Kidney (tissue), 22 donors: ENCODE measurements at places on chromosomes 1 and 21. TPM values are rescaled to one million over a fixed set of nuclear protein-coding genes. Genes with fewer than 3 reads are reported as not detected.

DNA sequence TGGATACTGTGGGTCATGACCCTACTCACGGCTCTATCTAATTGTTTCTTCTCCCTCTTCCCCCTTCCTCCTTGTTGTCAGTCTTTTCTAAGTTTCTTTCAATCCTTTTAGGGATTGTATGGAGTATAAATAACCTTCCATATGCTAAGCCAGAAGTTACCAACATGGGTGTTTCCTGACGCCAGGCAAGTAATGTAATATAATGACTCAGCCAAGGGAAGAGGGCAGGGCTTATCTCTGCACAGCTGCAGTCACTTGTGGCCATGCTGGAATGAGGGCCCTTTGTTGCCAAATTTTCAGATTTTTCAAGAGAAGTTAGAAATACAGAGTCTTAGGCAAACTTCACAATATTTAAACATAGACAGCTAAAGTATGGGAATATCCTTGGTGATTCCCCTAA, 194.6 kb downstream of the ST6GALNAC3 start:
- H3K27me3 ChIP-seq = no peaks in the 10 kb centered on the region
- peaks cover 2% of the 10 kb centered on the region for H3K4me1 ChIP-seq
- DNase-seq = no peak
- no peaks in the 10 kb centered on the region for H3K36me3 ChIP-seq
- H3K4me3 ChIP-seq = no peak overlapping the region

The ARTN gene
- total RNA-seq = 1.9 TPM

The TEKT2 gene
- total RNA-seq = 5.7 TPM

GRCh38 chr1:33092438-33092837, 11.5 kb downstream of the AZIN2 start:
- peaks cover 2% of the 10 kb centered on the region for H3K4me1 ChIP-seq
- no peaks in the 10 kb centered on the region for H3K36me3 ChIP-seq
- H3K27ac ChIP-seq = no peak overlapping the region

The KDF1 gene
- total RNA-seq = 14.1 TPM

- H3K36me3 ChIP-seq = no peaks in the 10 kb centered on the region
- no peak overlapping the region for H3K4me3 ChIP-seq
- H3K27ac ChIP-seq = no peak overlapping the region
- no peak for DNase-seq
- H3K4me1 ChIP-seq = no peaks in the 10 kb centered on the region
- H3K27me3 ChIP-seq = no peaks in the 10 kb centered on the region
Observed at GRCh38 chr21:14457762-14458161, 74.8 kb upstream of the HSPA13 start.

The FCRL2 gene
- total RNA-seq = 2.5 TPM

- H3K4me3 ChIP-seq = no peak overlapping the region
- no peaks in the 10 kb centered on the region for H3K36me3 ChIP-seq
- no peaks in the 10 kb centered on the region for H3K4me1 ChIP-seq
- H3K27me3 ChIP-seq = no peaks in the 10 kb centered on the region
- DNase-seq = no peak
Observed at GRCh38 chr1:229952670-229953520, 114.1 kb upstream of the GALNT2 start.

The INAVA gene
- total RNA-seq = 48.8 TPM

The S100A7 gene
- total RNA-seq = not detected

DNA sequence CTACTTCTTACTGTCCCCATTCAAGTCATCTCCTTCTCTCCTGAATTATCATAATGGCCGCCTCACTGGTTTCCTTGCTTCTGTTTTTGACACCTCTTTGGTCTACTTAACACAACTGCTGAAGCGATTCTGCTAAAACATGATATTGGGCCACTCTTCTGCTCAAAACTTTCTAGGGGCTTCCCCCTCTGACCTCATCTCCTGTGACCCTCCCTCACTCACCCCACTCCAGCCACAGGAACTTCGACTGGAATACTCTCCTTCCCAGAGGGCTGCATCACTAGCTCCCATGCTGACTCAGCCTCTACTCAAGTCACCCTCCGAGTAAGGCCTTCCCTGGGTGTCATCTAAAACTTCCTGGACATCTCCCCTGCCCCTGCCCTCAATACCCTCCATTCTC, 35.7 kb downstream of the NRIP1 start:
- no peak overlapping the region for H3K27ac ChIP-seq
- no peak overlapping the region for H3K4me3 ChIP-seq
- DNase-seq = no peak
- no peaks in the 10 kb centered on the region for H3K4me1 ChIP-seq
- no peaks in the 10 kb centered on the region for H3K36me3 ChIP-seq

GRCh38 chr1:7654725-7655124, 116.4 kb upstream of the VAMP3 start:
- H3K27ac ChIP-seq = no peak overlapping the region
- DNase-seq = no peak
- H3K4me1 ChIP-seq = no peaks in the 10 kb centered on the region
- no peaks in the 10 kb centered on the region for H3K36me3 ChIP-seq
- H3K27me3 ChIP-seq = no peaks in the 10 kb centered on the region

The ZNF648 gene
- not detected for total RNA-seq

GRCh38 chr1:162200096-162200847, 130.8 kb downstream of the NOS1AP start:
- no peaks in the 10 kb centered on the region for H3K36me3 ChIP-seq
- DNase-seq = no peak
- peaks cover 16% of the 10 kb centered on the region for H3K4me1 ChIP-seq
- no peaks in the 10 kb centered on the region for H3K27me3 ChIP-seq

GRCh38 chr21:37338671-37339551, 27.7 kb upstream of the DYRK1A start:
- H3K36me3 ChIP-seq = no peaks in the 10 kb centered on the region
- H3K27me3 ChIP-seq = no peaks in the 10 kb centered on the region
- no peak overlapping the region for H3K4me3 ChIP-seq
- H3K4me1 ChIP-seq = peaks cover 9% of the 10 kb centered on the region
- DNase-seq = peak; percentile 67

DNA sequence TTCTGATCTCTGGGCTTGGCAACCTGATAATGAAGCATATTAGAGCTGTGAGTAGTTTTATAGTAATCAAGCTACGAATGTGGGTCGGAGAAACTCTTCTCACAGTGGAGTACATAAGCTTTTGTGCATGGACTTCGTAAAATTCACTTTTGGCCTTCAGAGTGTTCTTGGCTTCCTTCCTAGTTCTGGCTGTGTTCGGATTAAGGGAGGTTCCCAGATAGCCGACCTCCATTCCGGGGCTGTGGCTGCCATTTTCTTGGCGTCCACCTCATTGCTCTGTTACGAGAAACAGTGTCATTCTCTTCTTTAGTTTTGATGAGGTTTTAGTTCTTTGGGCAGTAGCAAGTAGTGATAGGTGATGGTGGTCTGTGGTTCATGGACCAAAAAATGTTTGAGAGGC, 26.3 kb downstream of the CAMTA1 start:
- H3K4me3 ChIP-seq = no peak overlapping the region
- no peak overlapping the region for H3K27ac ChIP-seq
- no peaks in the 10 kb centered on the region for H3K27me3 ChIP-seq
- DNase-seq = no peak
- no peaks in the 10 kb centered on the region for H3K4me1 ChIP-seq

DNA sequence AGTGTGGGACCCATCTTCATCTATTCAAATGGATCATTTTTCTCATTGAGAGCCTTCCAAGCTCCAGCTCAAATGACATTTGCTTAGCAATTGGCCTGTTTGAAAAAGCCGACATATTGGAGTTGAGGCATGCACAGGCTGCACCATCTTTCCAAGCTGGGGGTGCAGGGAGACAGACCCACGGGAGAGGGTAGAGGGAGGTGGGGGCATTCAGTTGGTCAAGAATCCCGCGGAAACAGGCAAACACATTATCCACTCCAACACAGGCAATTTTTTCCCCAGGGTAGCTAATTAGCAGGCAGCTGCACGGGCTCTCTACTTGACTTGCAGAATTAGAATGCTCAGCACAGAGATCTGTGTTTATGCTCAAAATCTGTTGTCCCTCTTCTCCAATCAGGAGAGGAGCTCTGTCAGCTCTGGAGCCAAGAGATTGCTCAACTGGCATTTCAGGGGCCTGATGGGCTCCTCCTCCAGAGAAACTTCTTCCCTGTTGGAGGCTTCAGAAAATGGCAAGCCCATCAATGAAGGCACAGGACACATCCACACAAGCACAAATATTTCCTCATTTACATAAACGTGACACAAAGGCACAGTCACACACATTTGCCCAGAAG, 267.8 kb downstream of the FOXD2 start:
- no peaks in the 10 kb centered on the region for H3K4me1 ChIP-seq
- no peak overlapping the region for H3K4me3 ChIP-seq
- peaks cover 5% of the 10 kb centered on the region for H3K27me3 ChIP-seq
- no peaks in the 10 kb centered on the region for H3K36me3 ChIP-seq

The GPR61 gene
- total RNA-seq = not detected

DNA sequence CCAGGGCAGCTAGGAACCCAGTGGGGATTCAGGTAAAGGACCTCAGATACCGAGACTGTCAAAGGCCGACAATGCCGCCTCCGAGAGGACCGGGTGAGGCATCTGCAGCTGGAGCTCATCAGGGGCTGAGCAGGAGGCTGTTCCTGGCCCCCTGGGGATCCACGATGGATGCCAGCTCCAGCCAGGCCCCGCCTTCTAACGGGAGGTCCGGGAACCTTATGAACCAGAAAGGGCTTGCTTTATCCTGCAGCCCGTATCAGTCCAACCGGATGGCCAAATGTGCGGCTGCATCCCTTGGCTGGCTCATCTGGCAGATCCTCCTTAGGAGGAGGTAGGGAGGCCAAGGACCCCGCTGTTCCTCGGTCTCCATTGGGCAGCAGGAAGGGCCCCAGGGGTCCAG, 32.0 kb downstream of the SLC45A1 start:
- H3K27me3 ChIP-seq = no peaks in the 10 kb centered on the region
- no peak overlapping the region for H3K4me3 ChIP-seq
- H3K36me3 ChIP-seq = peaks cover 15% of the 10 kb centered on the region
- DNase-seq = no peak
- no peaks in the 10 kb centered on the region for H3K4me1 ChIP-seq
- no peak overlapping the region for H3K27ac ChIP-seq

The HAO2 gene
- total RNA-seq = 1.9 TPM

GRCh38 chr1:162856260-162856659, 4.7 kb downstream of the CCDC190 start:
- no peaks in the 10 kb centered on the region for H3K36me3 ChIP-seq
- H3K4me1 ChIP-seq = no peaks in the 10 kb centered on the region
- H3K27ac ChIP-seq = no peak overlapping the region

DNA sequence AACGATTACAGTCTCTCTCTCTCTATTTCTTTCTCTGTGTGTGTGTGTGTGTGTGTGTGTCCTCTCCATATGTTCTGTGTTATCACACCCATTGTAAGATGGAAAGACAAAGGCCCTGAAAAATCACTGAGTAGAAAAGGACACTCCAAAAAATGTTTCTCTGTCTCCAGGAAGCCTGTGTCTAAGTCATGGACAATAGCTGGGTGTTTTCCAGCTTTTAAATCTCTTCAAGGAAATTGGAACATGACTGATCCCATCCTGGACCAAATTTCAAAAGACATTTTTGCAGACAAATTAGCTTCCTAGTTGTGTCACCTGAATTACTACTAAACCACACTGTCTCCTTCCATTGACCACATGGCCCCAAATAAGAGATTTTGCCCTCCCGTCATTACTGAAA, 31.0 kb upstream of the LMX1A start:
- no peaks in the 10 kb centered on the region for H3K27me3 ChIP-seq
- H3K36me3 ChIP-seq = no peaks in the 10 kb centered on the region
- no peak overlapping the region for H3K4me3 ChIP-seq
- no peaks in the 10 kb centered on the region for H3K4me1 ChIP-seq
- DNase-seq = peak; percentile 26
- H3K27ac ChIP-seq = no peak overlapping the region

The CDC7 gene
- total RNA-seq = 3.2 TPM

- no peaks in the 10 kb centered on the region for H3K36me3 ChIP-seq
- no peaks in the 10 kb centered on the region for H3K27me3 ChIP-seq
- H3K27ac ChIP-seq = no peak overlapping the region
Observed at GRCh38 chr1:153058826-153059784, 1.8 kb upstream of the SPRR2A start.

The DMBX1 gene
- not detected for total RNA-seq

The NECAP2 gene
- total RNA-seq = 57.4 TPM

- no peaks in the 10 kb centered on the region for H3K27me3 ChIP-seq
- H3K4me1 ChIP-seq = peaks cover 5% of the 10 kb centered on the region
- H3K27ac ChIP-seq = peak overlapping the region; percentile 49
- H3K36me3 ChIP-seq = no peaks in the 10 kb centered on the region
- H3K4me3 ChIP-seq = no peak overlapping the region
Observed at GRCh38 chr1:98732985-98733781, 71.7 kb downstream of the SNX7 start.

DNA sequence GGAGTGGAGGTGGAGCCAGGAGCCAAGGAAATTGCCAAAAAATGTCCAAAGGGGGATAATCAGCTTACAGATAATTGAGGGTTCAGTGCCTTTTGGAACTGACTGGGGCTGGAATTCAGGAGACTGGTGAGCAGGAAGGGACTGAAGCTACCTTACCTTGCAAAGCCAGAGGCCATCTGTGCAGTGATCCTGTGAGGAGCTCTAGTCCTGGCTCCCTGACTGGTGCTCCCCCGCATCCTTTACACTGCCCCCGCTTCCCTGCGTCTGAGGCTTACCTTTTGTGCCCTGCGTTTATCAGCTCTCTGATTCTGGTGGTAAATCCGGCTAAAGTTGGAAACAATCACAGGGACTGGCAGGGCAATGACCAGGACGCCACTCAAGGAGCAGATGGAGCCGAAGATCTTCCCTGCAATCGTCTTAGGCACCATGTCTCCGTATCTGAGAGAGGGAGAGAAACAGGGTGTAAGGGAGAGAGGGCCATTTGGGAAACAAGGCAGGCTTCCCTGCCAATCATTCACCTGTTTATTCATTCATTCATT, 31.0 kb downstream of the DDX20 start:
- DNase-seq = no peak
- no peaks in the 10 kb centered on the region for H3K36me3 ChIP-seq
- H3K27me3 ChIP-seq = no peaks in the 10 kb centered on the region
- H3K27ac ChIP-seq = no peak overlapping the region

The FCRL3 gene
- total RNA-seq = 1.4 TPM

The INSRR gene
- 0.35 TPM for total RNA-seq

The GOLT1A gene
- 8.9 TPM for total RNA-seq

DNA sequence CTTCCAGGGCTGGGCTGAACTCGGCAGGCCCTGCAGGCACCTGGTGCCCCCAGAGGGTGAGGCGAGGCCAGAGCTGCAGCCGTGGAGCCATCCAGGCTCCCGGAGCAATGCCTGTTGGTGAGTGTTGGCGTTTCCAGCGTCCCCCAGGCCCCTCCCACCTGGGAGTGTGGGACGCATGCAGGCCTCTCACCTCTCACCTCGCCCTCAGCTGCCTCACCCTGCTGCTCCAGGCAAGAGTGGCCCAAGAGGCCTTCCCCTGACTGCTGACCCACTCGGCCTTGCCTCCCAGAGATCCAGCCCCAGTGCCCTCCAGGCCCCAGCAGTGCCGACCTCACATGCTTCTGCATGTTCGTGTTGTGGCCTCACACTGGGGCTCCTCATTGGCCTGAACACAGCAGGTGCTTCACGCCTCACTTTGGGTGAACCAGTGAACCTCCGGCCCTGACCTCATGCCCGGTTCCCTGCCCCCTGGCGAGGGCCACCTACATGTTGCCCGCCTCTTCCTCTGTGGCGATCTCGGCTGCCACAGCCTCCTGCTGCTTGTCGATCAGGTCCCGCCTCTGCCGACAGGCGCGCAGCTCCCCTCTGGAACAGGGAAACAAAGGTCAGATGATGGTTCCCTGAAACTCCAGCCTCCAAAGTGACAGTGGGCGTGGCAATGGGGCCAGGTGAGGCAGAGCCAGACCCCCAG, 17.0 kb downstream of the CFAP74 start:
- H3K36me3 ChIP-seq = no peaks in the 10 kb centered on the region
- H3K27me3 ChIP-seq = no peaks in the 10 kb centered on the region
- H3K27ac ChIP-seq = no peak overlapping the region
- peaks cover 2% of the 10 kb centered on the region for H3K4me1 ChIP-seq
- no peak overlapping the region for H3K4me3 ChIP-seq

GRCh38 chr1:10340930-10341590, 57.8 kb upstream of the PGD start:
- H3K4me3 ChIP-seq = no peak overlapping the region
- no peaks in the 10 kb centered on the region for H3K27me3 ChIP-seq
- H3K27ac ChIP-seq = no peak overlapping the region
- no peak for DNase-seq
- no peaks in the 10 kb centered on the region for H3K4me1 ChIP-seq
- H3K36me3 ChIP-seq = peaks cover 7% of the 10 kb centered on the region
